ENCODE measurements at places on chromosomes 11 and 22.

- DNase-seq = no peak
These were observed 13.5 kb downstream of the MS4A6A start for GRCh38 chr11:60169264-60169915.

DNA sequence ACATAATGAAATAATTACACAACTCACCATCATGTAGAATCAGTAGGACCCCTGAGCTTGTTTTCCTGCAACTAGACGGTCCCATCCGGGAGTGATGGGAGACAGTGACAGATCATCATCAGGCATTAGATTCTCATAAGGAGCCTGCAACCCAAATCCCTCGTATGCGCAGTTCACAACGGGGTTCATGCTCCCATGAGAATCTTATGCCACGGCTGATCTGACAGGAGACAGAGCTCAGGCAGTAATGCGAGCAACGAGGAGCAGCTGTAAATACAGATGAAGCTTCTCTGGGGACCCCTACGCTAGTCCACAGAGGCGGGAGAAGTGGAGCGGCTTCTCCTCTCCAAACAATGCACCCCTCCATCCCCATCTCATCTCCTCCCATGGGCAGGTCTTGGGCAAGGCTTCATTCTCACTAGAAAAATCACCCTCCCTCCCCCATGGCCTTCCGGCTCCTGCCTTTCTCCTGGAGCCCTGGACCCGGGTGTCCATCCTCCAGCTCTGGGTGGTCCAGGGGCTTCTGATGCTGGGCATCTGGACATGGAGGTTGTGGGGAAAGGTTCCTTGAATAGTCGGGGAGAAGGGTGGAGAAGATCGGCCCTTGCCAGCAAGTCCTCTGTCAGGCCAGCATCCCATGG, 16.2 kb upstream of the RAC2 start:
- no peak for DNase-seq

DNA sequence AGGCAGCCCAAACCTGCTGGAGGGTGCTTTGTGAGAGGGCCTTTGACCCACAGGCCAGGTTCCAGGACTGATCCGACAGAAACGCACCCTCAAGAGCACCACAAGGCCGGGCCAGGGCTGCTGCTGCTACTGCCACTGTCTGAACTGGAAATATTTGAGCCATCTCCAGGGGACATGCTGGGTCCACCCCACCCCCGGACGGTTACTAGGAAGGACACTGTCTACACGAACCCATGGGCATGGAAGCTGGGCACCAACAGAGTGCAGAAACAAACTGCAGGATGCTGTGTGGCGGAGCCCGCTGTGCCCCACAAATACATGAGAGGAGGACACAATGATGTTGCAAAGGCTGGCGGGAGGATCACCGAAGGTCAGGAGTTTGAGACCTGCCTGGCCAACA, 283.7 kb downstream of the CTTN start:
- no peak for DNase-seq

DNA sequence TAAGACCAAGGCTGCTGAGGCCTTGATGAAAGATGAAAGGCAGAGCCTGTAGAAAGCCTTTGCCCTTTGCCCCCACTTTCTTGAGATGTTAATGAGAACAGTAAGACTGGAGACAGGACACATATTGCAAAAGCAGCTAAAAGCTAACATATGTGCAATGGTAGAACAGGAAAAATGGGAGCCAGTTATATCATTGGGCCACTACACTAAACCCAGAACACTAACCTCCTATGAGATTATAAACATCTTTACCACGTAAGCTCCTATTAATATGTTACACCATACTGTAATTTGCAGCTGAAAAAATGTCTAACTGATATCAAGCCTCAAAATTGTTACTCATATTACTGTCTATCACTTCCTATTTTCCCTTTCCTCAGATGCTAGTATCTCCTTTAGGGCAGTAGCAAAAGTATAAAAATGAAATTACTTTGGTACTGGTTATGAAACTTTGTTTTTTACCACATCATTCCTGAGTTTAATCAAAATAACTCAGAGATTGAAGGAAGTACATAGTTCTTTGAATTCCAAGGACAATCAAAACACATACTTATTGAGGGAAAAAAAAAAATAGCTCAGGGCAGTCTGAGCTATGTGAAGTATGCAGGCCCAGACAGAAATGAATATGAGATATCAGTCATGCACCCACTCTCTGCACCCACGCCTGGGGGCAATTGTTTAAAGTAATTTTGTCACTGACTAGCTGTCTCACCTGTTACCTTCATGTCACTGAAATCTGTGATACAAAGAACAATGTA, 9.1 kb downstream of the HPS5 start:
- DNase-seq = no peak

GRCh38 chr22:19336133-19337075, 44.9 kb upstream of the CLTCL1 start:
- no peak for DNase-seq

DNA sequence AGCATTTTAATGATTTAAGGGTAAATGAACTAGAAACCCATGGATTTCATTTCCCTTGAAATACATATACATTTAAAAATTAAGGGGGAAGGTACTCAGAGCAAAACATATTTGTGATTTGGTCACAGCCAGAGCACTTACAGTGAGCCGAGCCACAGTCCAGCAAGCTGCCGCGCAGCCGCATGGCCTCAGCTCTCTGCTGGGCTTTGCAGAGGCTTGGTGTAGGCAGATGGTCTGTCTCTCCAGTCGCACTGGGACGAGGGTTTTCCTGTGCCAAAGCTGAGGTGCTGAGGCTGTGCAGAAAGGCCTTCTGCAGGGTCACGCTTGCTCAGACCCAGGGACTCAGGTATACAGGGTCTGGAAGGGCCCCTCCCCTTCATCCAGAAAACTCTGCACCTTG, 367.3 kb downstream of the OPCML start:
- DNase-seq = no peak

DNA sequence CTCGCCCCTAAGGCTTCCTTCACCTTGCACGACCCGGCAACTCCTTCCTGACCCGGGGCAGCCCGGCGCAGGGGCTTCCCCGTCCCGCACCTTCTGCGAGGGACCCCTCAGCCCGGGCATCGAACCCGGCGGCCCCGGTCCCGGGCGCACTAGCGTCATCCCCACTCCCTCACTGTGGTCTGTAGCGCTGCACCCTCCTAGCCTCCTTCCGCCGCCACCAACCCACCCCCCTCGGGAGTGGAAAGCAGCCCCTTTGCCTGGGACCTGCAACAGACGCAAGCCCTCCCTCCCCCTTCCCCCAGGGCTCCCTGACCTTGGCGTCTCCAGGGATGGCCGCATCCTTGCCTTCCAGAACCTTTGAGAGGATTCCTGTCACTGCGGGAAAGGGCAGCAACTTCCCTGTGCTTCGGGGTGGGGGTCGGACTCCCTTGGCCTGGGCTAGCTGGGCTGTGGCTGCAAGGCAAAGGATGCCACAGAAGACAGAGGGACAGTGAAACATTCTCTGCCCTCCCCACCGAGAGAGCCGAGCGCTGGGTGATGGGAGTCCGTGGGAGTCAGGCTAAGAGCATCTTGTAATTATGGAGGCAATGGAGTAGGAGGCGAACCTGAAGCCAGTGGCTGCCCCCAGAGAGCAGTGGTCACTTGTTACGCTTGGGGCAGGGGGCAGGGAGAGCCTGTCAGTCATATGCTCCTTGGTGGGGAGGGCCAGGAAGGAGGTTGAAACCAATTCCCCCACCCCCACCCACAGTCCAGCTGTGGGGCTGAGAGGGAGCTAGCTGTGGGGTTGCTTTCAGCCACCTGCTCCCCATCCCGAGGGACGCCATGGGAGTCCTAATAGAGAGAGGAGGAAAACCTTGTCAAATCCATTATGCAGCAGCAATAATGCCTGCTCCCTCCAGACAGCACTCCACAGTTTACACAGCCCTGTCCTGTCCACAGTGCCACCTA, 920 bp downstream of the TMEM132A start:
- DNase-seq = no peak

GRCh38 chr11:130866831-130867230, 49.4 kb downstream of the SNX19 start:
- DNase-seq = no peak

DNA sequence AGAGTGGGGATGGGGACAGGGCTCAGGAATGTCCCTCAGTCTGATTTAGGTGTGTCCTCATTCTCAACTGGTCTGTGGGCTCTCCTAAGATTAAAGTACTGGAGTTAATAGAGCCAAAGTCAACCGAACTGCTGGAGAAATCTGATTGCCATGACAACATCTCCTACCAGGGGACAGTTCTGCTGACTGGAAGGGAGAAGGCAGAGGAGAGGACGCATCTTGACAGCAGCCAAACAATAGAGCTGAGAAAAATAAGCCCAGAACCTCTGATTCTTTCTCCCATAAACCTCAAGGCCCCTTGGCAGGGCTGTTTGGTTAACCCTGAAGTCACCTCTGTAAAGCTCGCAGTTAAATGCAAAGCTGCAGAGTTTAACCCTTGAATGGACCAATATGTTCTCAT, 2.8 kb downstream of the KCTD14 start:
- DNase-seq = no peak

GRCh38 chr22:22836635-22837034, 51.0 kb upstream of the IGLL5 start:
- no peak for DNase-seq

- DNase-seq = no peak
These were observed 279.4 kb downstream of the NTM start for GRCh38 chr11:131649856-131650255.

- DNase-seq = no peak
These were observed 1419.8 kb upstream of the TENM4 start for GRCh38 chr11:80860632-80861031.

DNA sequence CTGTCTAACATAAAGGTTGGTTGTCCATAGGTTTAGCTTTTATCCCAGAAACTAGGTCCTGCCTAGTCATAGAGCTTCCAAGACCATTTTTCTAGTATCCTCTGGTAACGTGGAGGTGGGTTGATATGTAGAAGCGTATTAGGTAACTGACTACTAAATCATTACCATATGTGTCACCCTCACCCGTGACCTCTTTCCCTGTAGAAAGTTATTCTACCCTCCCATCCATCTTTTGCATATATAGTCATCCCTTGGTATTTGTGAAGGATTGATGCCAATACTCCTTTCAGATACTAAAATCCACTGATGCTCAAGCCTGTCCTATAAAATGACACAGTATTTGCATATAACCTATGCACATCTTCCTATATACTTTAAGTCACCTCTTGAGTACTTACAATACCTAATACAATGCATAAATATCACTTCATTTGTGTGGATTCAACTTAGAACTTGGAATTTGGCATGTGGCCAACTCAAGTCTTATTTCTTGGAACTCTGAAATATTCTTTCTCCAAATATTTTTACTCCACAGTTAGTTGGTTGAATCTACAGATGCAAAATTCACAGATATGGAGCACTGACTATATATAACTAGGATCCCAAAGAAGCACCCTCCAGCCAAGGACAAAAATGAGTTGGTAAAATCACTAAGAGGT, 497.0 kb upstream of the TENM4 start:
- no peak for DNase-seq

GRCh38 chr11:133172349-133172748, 360.0 kb downstream of the OPCML start:
- DNase-seq = no peak

DNA sequence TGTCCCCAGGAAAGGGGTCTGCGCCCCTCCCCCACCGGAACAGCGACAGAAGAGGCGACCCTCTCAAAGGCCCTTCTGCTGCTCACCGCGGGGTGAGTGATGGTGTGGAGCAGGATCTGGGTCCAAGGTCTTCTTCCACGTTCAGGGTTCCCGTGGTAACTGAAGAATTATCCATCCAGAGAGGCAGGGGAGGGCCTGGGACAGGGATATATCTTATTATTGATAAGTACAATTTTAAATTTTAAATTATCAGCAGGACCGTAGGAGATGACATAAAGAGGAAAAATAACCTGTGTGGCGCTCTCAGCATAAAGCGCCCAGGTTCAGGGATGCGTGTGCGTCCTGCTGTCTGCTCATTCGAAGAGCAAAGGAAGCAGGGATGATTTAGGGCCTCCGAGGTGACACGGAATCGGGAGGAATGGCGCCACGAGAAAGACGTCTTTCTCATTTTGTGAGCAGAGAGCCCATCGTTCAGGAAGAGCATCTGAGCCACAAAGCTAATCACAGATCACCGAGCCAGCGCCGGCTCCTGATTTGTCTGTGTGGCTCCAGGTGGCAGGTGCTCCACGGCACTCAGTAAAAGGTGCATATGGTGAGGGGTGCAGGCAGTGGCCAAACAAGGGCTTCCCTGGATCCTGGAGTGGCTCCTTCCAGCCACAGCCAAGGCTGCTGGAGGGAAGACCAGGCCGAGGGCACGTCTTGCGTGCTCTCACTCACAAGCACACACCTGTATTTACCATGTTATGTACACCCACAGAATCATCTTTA, 19.3 kb downstream of the KRTAP5-5 start:
- no peak for DNase-seq

GRCh38 chr22:48303369-48303725, 1524.3 kb downstream of the BRD1 start:
- DNase-seq = no peak

DNA sequence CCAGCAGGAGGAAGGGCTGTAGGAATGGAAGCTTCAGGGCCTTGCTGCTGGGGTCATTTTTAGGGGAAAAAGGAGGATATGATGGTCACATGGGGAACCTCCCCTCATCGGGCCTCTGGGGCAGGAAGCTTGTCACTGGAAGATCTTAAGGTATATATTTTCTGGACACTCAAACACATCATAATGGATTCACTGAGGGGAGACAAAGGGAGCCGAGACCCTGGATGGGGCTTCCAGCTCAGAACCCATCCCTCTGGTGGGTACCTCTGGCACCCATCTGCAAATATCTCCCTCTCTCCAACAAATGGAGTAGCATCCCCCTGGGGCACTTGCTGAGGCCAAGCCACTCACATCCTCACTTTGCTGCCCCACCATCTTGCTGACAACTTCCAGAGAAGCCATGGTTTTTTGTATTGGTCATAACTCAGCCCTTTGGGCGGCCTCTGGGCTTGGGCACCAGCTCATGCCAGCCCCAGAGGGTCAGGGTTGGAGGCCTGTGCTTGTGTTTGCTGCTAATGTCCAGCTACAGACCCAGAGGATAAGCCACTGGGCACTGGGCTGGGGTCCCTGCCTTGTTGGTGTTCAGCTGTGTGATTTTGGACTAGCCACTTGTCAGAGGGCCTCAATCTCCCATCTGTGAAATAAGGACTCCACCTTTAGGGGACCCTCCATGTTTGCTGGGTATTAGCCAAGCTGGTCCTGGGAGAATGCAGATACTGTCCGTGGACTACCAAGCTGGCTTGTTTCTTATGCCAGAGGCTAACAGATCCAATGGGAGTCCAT, 14.1 kb downstream of the IL10RA start:
- DNase-seq = no peak
